ENCODE measurements at places on chromosomes 12 and 14. TPM values are rescaled to one million over a fixed set of nuclear protein-coding genes. Genes with fewer than 3 reads are reported as not detected.

DNA sequence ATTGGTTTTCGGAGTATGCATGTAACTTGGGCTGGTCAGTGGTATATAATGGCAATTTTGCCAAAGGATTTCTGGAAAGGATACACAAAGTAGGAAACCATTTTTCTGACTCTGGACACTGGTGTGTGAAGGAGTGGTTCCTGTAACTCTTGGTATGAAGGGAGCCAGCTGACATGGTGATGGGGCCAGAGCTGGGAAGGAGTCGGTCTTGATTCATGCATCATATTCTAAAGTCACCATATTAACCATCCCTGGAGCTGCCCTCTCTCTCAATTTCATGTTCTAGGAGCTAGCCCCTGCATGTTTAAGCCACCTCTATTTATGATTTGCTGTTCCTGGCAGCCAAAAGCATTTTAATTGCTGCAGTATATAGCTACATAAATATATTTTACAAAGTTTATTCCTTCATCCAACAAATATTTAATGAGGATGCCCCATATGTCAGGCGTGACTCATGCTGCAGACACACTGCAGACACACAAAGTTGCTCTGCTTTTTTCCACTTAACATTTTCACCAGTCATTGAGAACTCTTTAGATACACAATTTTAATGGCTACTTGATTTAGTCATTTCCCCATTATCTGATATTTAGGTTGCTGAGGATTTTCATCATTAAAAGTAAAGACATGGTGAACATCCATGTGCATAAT lies 78.7 kb upstream of the PSMC1 start:
- no peak overlapping the region for H3K27ac ChIP-seq
- H3K36me3 ChIP-seq, result no peaks in the 10 kb centered on the region
- no peak overlapping the region for H3K4me3 ChIP-seq
- no peaks in the 10 kb centered on the region for H3K4me1 ChIP-seq
- DNase-seq, result no peak
- peaks cover 10% of the 10 kb centered on the region for H3K27me3 ChIP-seq

GRCh38 chr12:27009881-27010301 lies 4.3 kb downstream of the TM7SF3 start:
- H3K4me1 ChIP-seq, result peaks cover 49% of the 10 kb centered on the region
- no peak for DNase-seq
- H3K27me3 ChIP-seq, result no peaks in the 10 kb centered on the region
- peaks cover 28% of the 10 kb centered on the region for H3K36me3 ChIP-seq
- no peak overlapping the region for H3K4me3 ChIP-seq

- no peak for DNase-seq
- H3K27me3 ChIP-seq, result no peaks in the 10 kb centered on the region
- H3K27ac ChIP-seq, result no peak overlapping the region
- H3K36me3 ChIP-seq, result peaks cover 33% of the 10 kb centered on the region
These were observed 16.5 kb downstream of the GMFB start for GRCh38 chr14:54472315-54472714.

Gene KRT3
- not detected for total RNA-seq

Gene GRIP1
- 0.55 TPM for total RNA-seq
